SIG-M5 (cell line): ENCODE measurements at places on chromosomes 5 and 9.

DNA sequence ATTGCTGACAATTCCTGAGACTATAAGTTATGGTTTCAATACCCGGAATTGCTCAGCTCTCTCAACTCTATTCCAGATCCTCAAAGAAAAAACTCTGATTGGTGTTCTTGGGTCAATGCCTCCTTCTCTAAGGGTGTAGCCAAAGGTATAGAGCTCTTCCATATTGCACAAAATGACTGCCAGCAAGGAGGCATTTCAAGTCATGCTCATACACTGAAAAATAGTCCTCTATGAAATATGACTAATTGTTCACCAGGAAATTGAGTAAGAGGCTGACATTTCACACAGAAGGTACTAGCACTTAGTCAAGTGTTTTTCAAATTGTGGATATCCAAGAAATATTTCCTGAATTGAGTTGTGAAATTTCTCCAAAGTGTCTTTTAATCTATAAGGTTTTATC, 111.1 kb upstream of the KLF9 start:
- no peak for DNase-seq

- no peak for DNase-seq
Measured at GRCh38 chr5:176596689-176597416, 13.1 kb downstream of the GPRIN1 start.

DNA sequence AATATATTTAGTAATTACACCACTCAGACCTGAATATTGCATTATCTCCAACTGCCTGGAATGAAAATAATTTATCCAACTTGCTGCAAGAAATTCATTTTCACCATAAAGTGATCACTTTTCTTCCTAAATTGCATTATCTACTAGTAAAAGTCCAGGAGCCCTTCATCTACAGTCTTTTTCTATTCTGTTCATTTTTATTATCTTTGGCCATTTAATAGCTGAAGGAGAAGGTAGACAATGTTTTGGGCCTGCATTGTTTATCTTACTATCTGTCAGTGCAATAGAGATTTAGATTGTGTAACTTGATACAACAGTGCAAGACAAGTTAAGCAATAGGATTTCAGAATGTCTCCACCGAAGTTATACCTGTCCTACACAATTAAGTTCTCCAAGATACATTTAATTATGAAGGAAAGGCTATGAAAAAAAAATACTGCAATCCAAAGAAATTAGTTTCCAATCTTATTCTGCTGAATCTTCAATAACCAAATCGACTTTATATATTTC, 1339.7 kb upstream of the CDH6 start:
- no peak for DNase-seq

- no peak for DNase-seq
Measured at GRCh38 chr9:96523374-96523773, 73.4 kb downstream of the HABP4 start.

GRCh38 chr5:77863181-77863580, 87.0 kb upstream of the TBCA start:
- no peak for DNase-seq

DNA sequence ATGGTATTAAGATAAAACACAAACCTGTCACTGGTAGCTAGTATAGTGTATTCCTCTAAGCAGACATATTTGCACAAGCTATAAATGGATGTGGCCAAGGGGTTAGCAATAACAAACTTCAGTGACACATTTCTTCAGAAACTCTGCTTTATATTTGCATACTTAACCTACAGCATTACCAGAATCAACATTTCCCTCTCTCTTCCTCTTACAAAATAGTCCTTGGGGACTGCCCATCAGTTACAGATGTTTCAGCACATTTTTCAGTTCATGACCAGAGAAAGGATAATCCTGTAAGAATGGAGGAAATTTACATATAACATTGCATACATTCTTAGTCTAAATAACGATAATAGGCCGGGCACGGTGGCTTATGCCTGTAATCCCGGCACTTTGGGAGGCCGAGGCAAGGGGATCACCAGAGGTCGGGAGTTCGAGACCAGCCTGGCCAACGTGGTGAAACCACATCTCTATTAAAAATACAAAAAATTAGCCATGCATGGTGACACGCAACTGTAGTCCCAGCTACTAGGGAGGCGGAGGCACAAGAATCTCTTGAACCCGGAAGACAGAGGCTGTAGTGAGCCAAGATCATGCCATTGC, 25.3 kb upstream of the SLC1A1 start:
- DNase-seq: no peak

DNA sequence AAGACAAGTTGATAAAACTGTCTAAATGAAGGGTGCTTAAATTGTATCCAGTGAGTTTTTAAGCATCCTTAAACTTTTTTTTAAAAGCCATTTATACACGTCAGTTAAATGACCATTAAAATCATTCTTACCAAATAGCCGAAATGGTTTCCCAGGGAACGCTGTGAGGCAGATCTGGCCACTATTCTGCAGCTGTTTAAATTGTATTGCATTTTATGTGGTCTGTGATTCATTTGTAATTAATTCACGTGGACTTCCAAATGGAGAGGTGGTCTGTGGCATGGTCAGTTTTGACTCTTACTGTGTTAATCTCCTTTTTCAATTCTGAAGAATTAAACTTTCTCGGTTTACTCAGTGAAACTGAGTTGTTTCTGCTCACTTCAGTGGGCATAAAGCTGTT, 113.7 kb upstream of the OTULINL start:
- no peak for DNase-seq

- no peak for DNase-seq
Measured at GRCh38 chr5:134028496-134028895, 23.7 kb upstream of the VDAC1 start.

- no peak for DNase-seq
Measured at GRCh38 chr5:127344931-127345330, 54.3 kb downstream of the MEGF10 start.
